Germinal center (tissue), 1 donor: ENCODE measurements at places on chromosomes 1 and 21.

- DNase-seq, result no peak
These were observed 26.3 kb upstream of the PCBP3 start for GRCh38 chr21:45617021-45617921.

- peak; percentile 41 for DNase-seq
These were observed 23.6 kb upstream of the KIRREL1 start for GRCh38 chr1:157969697-157970485.

DNA sequence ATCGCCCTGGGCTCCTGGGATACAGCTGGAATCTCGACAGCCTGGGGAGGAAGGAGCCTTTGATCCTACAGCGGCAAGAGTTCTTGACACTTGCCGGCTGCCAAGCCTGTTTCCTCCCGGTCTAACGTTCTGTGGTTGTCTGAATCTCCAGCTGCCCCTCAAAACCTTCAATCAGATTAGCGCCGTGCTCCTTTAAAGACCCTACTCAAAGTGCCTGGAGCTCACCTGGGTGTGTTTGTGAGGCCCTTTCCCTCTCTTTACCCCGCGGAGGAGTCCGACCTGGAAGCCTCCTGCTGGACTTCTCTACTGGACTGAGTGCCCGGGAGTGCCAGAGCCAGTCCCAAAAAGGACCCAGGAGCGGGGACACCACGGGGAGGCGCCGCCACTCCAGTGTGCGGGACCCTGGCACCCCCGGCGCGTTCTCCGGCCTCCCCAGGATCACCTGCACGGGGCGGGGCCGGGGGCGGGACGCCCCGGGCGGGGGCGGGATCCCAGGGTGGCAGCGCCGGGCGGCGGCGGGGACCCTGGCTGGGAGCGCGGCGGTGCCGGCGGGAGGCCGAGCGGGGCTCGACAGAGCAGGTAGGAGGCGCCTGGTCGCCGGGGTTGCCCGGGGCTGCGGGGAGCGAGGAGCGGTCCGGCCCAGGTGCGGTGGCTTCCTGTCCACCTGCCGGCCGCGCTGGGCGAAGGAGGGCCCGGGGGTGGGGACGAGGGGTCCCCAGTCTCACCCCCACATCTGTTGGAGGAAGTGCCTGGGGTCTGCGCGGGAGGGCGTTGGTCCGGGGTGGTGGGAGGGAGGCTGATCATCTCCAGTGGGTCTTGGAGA, at the start of gene NCMAP:
Gene NCMAP, plus strand, starts transcription at position 497 of the 823 bp plus-strand sequence. CDS start 39,344 bp downstream, outside the sequence.
- DNase-seq, result peak; percentile 65

DNA sequence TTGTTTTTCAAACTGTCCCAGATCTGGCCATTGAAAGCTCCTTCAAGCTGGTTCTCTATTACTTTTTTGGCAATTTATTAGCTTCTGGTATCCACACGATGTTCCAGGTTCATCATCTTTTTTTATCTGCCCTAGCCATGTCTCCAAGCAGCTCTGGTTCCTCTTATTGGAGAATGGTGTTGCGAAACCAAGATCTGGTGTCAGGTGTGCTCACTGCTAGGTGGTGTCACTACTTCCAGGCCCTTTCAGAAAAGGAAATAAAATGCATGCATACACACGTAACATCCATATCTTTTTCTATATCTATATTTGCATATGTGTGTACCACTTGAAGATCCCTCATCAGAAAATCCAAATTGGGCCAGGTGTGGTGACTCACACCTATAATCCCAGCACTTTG, 53.3 kb downstream of the GATAD2B start:
- no peak for DNase-seq

DNA sequence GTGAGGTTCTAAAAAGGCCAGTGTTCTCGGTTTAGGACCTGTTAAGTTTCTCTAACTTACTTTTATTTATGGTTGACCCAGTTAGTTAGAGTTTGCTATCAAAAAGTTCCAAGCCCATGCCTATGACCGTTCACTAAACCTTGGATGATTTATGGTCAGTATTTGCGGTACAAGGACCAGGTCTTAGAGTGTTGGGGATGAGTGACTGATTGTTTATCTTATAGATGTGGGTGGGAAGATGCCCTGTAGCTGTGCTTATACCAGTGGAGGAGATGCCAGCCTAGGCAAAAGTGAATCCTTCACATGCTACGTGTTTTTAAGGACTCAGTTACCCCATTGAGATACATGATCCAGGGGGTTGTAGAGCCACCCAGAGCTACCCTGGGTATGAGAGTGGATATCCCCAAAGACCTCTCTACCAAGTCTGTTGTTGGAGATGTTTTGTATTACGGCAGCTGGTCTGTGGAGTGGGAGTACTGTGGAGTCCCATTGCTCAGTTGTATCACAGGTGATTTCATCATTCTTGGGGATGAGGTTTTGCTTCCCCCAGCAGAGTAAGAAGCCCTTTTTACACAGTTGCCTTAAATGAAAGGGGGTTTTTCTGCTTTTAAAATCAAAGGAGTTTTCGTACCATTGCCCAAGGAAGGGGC, 2.1 kb downstream of the SLC22A15 start:
- no peak for DNase-seq
